ENCODE measurements at places on chromosomes 12 and 14.

DNA sequence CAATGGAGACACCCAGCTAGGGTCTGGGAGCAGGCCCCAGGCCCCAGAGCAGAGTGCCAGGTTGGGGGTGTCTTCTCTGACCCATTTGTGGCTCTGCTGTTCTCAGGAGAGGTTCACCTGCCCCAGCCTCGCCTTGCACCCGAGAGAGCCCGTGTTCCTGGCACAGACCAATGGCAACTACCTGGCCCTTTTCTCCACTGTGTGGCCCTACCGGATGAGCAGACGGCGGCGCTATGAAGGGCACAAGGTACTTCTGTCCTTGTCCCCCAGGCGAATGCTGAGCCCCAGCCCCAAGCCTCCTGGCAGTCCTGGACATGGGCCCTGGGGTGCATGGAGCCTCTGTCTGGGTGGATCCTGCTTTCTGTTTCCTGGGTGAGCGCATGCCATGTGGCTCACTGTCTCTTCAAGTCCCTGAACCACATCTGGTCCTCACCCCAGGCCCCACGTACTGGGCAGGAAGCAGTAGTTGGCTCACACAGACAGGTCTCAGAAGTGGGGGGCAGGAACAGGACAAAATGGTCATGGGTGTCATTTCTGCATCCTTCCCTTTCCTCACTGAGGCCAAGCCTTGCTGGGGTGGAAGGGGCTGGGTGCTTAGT, 58.2 kb downstream of the BEGAIN start:
- DNase-seq: no peak

- DNase-seq: no peak
Observed at GRCh38 chr12:93484315-93484981, 17.1 kb downstream of the MRPL42 start.

DNA sequence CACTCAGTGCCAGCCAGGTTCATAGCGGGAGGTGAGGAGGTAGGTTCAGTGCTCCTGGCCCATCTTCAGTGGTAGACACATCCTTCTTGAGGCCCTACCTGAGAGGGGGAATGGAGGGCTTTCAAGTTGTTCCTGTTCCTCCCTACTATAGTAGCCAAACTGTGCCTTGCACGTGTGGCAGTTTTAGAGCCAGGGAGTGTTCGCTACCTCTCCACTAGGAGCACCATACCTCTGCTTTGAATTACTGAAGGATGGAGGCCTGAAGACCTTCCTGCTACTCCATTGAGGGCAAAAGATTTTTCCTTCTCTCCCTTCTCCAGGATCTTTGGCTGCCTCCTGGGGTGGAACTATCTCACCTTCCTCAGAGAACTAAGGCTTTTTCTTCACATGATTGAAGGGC, 5.9 kb upstream of the ALG10 start:
- no peak for DNase-seq

DNA sequence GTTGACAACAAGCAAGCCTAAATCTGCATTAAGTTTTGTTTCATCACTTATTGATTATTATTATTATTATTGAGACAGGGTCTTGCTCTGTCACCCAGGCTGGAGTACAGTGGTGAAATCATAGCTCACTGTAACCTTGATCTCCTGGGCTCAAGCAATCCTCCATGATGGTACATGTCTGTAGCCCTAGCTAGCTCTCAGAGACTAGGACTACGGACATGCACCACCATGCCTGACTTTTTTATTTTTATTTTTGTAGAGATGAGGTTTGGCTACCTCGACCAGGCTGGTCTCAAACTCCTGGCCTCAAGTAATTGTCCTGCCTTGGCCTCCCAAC, 35.7 kb upstream of the STK38L start:
- no peak for DNase-seq

- no peak for DNase-seq
Observed at GRCh38 chr12:27592548-27592947, 68.5 kb downstream of the PPFIBP1 start.

- peak; percentile 41 for DNase-seq
Observed at GRCh38 chr12:109679501-109680263, 33.9 kb upstream of the FAM222A start.

- no peak for DNase-seq
Observed at GRCh38 chr12:46674800-46675199, 151.0 kb downstream of the SLC38A4 start.

- DNase-seq: no peak
Observed at GRCh38 chr14:31124197-31124596, 83.4 kb downstream of the HECTD1 start.

GRCh38 chr14:61517911-61518384, 177.4 kb upstream of the HIF1A start:
- no peak for DNase-seq

DNA sequence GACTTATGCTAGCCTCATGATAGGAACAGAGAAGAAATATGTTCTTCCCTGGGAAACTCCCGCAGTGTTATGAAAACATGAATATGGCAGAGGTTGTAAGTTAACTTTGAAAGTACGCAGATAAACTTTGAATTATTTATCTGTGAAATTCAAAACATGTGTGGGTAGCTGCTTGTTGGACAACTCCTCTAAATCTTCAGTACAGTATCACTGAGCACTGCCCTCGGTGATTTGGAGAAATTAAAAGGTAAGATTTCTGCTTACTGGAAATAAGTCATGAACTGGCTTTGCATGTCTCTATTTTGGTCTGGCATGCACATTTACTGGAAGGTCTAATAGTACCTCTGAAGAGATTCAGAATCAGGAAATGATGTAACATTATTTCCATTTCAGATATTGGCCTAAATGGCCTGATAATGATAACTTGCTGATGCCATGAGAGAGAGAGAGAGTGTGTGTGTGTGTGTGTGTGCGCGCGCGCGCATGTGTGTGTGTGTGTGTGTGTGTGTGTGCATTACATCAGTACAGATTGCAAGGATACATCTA, 1441.9 kb upstream of the FLRT2 start:
- no peak for DNase-seq

GRCh38 chr12:27651201-27651600, 45.0 kb upstream of the REP15 start:
- no peak for DNase-seq

DNA sequence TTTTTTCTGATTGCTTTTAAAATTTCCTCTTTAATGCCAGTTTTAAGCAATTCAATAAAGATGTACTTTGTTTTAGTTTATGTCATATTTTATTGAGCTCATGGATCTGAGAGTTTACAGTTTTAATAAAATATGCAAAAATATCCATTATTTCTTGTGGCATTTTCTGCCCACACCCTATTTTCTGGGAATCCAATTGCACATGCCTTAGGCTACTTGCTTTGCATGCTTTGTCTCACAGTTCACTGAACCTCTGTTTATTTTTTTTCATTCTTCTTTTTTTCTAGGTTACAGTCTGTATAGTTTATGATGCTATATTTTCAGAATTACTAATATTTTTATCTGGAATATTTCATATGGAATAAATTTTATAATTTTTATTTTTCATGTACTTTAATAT, 1258.0 kb downstream of the FSCB start:
- DNase-seq: no peak

DNA sequence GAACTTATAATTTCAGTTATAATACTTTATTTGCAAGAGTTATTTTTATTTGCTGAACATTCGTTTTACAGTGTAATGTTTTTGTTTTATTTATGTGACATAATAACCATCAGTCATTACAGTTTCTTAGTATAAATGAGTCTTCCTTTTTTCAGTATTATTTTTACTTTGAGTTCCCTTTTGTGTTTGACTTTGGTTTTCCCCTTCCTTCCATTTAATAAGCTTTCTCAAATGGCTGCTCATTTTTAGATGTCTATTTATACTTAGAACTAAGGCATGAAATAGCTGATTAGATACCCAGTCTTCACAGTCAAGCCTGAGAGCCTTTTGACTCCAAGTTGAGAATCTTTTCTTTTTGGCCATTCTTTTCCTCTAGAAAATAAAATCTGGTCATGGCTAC, 404.5 kb downstream of the LRFN5 start:
- DNase-seq: no peak

DNA sequence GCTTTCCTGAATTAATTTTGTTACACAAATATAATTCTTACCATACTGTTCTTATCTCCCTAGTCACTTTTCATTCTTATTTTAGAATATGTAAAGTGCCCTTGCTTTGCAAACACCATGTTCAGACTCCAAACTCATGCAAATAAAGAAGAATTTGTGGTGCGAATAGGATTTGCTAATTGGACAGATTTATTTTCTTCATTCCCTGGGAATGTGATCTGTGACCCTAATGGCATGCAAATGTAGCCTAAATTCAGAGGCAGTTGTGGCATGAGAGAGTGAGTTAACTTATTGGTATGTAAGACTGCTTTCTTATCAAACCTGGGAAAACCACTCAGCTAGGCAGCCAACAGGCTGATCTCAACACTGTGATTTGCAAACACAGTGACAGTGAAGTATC, 10.0 kb downstream of the CAPZA3 start:
- no peak for DNase-seq

GRCh38 chr12:123264642-123265041, 7.0 kb downstream of the CDK2AP1 start:
- no peak for DNase-seq

DNA sequence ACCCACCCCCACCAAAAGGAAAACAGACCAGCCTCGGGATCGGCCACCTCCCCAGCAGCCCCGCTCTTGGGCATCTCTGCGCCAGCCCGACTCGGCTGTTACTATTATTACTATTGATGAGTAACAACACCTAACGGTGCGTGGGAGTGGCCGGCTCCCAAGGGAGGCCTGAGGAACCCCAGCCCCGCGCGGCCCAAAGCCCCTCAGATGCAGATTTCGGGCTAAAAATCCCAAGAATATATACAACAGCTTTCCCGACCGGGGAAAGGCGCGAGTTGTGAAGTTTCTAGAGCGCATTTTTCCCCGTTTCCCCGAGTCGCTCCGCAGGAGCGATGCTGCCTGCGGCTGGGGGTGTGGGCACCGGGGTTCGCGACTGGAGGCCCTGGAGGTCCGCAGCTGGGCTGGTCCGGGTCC, 565 bp downstream of the NT5DC3 start:
- DNase-seq: no peak

GRCh38 chr12:22287776-22288621, 46.5 kb downstream of the ST8SIA1 start:
- DNase-seq: peak; percentile 11

GRCh38 chr14:21612324-21612723, 22.4 kb downstream of the OR10G2 start:
- DNase-seq: peak; percentile 0

DNA sequence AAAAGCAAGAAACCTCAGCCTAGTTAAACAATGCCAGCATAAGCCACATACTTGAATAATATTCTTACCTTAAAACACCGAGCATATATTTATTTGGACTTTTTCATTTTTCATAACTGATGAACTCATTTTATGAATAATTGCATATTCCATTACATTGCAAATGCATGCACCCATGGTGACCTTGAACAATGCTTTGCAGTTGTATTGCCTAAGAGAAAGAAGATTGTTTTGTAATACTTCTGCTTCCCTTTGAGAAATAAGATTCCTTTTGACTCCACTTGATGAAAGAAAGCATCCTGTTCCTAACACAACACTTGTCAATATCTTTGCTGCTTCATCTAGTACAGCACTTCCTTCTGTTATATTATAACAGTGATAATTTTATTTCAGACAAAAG, 1182.2 kb downstream of the FLRT2 start:
- DNase-seq: peak; percentile 65

- DNase-seq: no peak
Observed at GRCh38 chr12:132389526-132390286, 60.3 kb upstream of the GALNT9 start.

GRCh38 chr12:104524034-104524832, 67.5 kb downstream of the CHST11 start:
- DNase-seq: no peak

DNA sequence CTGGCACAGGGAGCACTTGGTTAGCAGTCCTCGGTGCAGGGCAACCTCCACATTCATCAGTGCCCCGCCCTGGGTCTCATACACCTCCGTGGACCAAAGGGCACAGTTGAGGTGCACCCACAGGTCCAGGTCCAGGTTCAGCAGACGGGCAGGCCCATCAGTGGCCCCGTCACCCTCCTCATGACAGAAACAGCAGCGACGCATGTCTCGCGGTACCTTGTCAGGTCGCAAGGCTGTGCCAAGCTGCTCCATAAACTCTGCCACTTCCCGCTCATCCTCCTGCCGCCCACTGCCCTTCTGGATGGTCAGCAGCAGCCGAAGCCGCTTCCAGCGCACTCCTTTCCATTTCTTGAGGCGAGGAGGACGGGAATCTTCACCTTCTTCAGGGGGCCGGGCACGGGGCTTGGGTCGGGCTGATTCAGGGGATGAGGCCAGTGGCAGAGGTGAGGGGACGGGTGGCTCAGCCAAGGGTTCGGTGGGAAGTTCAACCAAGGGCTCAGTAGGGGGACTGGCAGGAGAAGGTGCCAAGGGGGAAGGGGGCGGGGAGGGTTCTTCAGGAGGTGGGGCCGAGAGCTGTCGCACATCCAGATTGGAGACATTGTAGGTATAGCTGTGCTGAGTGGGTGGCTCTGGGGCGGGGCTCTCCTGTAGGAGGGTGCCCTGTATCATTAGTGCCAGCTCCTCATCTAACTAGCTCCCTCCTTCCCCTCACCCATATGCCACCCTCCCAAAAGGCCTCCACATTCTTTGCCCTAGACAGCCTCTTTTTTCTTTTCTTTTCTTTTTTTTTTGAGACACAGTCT, 8.3 kb upstream of the PRKAG1 start:
- no peak for DNase-seq

DNA sequence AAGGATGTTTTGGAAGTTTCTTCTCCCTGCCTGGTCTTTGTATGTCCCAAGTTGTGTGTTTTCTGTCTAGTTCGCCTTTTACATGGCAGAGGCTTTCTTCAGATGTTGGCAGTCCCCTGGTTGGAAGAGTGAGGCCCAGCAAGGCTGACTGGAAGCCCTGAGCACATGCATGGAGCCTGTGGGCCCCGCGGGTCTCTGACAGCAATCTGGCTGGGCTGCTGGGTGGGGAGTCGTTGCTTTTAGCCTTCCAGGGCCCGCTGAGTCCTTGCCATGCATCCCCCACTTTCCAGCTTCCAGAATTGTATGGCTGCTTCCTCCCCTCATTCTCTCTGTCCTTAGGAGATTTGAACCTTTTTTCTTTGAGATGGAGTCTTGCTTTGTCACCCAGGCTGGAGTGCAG, 25.3 kb downstream of the ANKRD9 start:
- no peak for DNase-seq

GRCh38 chr12:38689195-38689594, 216.2 kb downstream of the CPNE8 start:
- DNase-seq: no peak

Measured in inflammatory macrophage treated with lipopolysaccharide for 1 hour (primary cell).